ENCODE measurements at places on chromosomes 6 and 20.

DNA sequence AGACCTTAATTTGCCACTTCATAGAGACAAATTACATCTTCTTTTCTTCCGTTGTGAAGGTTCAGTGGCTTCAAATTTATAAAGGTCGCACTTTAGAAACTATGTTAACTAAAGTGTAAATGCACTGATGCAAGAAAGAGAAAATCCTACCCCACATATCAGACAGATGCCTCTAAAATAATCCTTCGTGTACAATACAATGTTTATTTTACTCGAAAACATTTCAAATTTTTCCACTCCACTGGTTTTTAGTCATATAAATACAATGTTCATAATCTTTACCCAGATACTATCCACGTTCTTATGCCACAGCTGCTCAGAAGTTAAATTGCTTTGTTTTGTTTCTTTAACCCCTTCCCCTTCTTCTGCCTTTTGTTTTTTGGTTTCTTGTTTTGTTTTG is 140.3 kb upstream of the LAMP5 start:
- no peak for DNase-seq

GRCh38 chr6:156948807-156949206 is 171.6 kb downstream of the ARID1B start:
- no peak for DNase-seq

- DNase-seq: no peak
Observed at GRCh38 chr6:158356586-158357546, 44.6 kb downstream of the TULP4 start.

DNA sequence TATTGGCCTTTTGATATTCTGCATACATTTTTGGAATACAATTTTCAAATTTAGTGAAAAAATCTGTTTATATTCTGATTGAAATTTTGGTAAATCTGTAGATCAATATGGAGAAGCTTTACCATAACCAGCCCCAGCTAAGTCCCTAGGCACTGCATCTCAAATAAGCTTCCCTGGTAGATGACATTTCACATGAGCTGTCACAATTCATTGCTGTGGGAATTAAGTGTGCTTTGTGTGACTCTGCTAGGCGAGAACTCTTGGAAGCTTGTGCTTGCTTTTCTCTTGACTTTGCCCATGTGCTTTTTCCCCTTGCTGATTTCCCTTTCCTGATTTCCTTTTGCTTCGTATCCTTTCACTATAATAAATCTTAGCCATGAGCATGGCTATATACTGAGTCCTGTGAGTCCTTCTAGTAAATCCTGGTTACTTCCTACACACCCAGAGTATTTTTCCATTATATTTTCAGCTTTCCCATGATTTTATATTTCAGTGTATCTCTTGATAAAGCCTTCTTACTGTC is 166.5 kb upstream of the MMS22L start:
- DNase-seq: no peak

DNA sequence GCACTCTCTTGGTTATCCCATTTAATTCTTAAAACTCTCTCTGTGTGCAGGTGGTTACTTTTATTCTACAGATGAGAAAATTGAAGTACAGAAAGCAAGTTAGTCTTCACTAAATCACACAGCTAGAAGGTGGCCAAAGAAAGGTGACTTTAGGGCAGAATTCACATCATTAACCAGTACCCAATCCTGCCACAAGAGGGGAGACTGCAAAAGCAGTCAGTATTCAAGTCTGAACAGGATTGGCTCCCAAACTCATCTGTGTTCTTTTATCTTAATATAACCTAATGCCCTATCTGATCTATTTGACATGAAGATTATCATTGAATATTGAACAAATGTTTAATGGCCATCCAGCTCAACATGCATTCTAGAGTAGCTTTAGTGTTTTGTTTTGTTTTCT is 225.3 kb upstream of the FAM83B start:
- no peak for DNase-seq

DNA sequence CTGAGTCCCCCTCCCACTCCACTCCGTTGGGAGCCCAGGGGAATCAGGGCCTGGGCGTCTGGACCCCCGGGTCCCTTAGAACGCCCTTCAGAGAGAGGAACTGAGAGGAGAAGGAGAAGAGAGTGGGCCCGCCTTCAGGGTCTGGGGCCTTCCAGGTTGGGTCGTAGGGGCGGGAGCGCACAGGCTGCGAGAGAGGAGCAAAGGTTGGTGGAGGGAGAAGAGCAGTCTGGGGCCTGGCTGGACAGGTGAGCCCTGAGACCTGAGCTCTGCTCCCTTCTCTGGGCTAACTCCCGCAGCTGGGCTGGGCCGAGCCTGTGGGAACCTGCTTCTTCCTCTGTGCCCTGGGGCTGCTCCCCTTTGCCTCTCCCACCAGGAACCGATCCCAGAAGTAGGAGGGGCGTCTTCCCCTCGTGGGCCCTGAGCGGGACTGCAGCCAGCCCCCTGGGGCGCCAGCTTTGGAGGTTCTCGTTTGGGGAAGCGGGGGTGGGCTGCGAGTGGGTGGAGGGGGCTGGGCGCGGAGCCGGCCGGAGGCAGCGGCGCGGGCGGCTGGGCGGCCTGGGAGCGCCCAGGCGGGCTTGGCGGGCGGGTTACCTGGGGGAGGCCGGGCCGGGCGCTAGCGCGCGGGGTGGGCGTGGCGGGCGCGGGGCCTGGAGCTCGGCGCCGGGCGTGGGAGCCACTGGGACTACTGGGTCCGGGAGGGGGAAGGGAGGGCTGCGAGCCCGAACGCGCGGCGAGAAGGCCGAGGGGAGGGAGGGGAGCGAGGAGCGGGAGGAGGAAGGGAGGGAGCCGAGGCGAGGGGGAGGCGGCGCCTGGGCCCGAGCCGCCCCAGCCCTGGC is at the start of gene DDR1:
DDR1 (plus strand) TSS at position 835 of the 836 bp plus-strand sequence. CDS start 4,211 bp downstream, outside the sequence.
- DNase-seq: no peak

GRCh38 chr6:105618247-105618646 is 215.4 kb upstream of the PREP start:
- no peak for DNase-seq

GRCh38 chr6:170296746-170297575 is 6.1 kb upstream of the DLL1 start:
- DNase-seq: no peak

DNA sequence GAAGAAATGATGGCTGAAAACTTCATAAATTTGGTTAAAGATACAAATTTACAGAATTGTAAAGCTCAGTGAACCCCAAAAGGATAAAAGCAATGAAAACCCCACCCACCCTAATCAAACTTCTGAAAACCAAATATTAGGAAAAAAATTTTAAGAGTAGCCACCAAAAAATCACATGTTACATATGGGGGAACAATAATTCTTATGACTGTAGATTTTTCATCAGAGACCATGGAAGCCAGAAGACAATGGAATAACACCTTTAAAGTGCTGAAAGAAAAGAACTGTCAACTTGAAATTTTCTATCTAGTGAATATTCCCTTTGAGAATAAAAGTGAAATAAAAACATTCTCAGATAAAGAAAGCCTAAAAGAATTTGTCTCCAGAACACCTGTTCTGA is 24.4 kb downstream of the PROCR start:
- no peak for DNase-seq

DNA sequence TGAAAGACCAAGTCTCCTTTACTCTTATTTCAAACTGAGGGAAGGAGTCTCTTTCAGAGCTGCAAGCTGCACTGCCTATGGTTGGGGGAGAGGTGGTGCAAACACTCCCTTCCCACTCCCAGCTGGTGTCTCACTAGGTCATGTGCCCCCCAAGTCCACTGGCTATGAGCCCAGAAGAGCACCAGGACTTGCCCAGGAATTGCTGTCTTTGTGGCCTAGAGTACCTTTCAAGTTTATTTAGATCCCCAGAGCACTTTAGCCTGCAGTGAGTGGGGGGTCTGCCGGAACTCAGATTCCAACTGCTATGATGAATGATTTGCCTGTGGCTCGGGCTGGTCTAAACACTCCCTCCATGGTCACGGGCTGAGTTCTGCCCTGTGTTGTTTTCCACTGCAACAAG is 192.6 kb upstream of the CITED2 start:
- no peak for DNase-seq

DNA sequence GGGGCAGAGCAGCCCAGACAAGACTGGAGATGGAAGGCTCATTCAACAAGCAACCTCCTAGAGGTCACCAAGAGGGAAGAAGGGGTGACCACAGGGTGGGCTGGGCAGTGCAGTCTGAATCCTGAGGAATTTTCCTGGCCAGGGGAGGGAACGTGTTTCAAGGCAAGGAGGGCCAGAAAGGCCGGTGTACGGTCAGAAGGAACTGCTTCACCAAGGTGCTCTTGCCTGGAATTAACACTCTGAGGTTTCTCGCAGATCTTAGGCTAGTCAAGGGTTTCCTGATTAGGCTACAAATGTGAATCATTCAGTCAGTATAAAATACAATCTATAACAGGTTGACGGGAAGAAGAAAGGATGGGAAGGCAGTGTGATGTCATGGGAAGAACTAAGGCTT is 199.3 kb downstream of the LRFN2 start:
- DNase-seq: no peak

DNA sequence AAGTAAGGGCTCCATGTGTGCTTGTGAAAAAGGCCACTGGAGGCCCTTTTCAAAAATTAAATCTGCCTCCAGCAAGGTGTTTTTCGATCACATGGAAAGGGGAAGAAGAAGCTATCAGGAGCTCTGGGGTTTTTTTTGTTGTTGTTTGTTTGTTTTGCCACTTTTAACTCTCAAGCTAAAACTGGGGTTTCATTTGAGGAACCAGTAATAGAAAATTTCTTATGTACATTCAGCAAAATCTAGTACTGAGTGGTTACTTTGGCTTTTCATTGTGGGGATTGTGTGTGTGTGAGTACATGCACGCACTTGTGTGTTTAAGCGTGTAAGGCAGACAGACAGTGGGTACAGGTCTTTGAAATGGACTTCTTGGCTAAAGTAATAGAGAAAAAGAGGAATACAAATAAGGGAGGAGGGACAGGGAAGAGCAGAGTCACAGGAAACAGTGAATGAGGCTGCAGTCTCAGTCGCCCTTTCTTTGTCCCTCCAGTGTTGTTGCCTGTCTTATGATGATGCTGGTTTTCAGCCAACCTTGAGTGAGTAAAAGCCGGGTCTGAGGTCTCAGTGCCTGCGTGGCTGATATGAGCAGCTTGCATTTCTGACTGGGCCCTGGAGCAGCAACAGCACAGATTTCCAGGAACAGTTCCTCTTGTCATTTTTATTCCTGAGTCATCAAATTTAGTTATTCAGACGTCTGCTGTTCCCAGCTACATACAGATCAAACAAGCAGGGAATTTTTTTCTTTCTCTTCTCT is 26.2 kb downstream of the SLC16A10 start:
- no peak for DNase-seq

- no peak for DNase-seq
Observed at GRCh38 chr6:2738373-2738979, 12.2 kb downstream of the MYLK4 start.

GRCh38 chr6:111870051-111870741 is 3.1 kb downstream of the FYN start:
- DNase-seq: no peak

DNA sequence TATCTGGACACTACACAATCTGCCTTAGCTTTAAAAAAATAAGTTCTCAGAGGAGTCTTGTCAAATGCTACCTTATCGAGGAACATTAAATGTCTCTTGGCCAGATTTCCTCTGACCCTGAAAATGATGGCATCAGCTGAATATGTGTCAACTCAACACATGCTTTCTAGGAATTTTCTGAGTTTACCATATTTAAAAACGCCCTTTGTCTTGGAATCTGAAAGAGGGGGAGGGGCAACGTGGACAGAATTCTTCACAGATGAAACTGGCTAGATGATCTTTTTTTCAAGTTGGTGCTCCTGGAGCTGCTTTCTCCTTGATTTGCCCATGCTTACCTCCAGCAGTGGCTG is 5.1 kb downstream of the SOX4 start:
- no peak for DNase-seq

DNA sequence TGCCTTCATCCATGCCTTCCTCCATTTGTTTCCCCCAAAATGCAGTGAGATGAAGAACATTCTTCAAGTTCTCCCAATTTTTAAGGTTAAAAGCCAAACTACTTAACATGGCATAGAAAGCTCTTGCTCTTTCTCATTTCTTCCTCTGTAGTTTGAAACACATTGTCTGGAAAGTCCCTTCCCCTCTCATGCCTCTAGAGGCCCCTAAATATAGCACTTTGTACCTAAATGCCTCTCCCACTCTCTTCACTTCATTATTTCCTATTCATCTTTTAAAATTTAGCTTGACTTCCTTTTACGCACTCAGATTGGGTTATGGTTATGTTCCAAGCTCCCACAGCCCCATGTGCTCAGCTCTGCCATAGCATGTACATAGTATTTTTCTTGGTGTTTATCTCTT is 389.3 kb downstream of the HDGFL1 start:
- DNase-seq: no peak

GRCh38 chr20:35395728-35396127 is 16.0 kb downstream of the UQCC1 start:
- DNase-seq: no peak

- DNase-seq: no peak
Observed at GRCh38 chr6:16244869-16245451, 6.6 kb downstream of the GMPR start.

DNA sequence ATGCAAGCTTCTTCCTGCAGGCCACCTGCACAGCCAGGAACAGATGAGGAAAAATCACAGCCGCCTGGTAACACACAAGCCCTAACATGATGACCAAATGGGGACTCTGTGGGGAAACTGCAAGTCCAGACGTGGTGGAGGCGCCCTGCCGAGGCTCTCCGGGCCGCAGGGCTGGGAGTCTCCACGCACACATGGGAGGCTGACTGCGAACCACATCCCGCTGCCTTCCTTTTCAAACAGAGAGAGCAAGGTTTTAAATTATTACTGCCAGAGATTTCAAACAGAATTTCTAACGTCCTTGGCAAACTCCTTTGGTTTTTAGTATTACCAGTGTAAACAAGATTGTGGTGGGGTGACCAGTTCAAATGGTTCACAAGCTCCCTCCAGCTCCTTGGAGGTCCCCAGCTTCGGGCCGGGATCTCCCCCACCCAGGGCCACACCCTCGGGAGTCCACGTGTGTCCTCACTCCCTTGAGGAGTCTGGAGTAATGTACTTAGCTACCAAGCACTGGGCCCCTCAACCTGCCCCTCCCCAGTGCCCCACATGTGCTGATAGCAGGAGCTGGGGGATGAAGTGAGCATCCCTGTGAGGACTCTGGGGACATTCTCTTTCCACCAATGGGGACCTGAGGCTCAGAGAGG is 252.7 kb downstream of the TAF4 start:
- no peak for DNase-seq

DNA sequence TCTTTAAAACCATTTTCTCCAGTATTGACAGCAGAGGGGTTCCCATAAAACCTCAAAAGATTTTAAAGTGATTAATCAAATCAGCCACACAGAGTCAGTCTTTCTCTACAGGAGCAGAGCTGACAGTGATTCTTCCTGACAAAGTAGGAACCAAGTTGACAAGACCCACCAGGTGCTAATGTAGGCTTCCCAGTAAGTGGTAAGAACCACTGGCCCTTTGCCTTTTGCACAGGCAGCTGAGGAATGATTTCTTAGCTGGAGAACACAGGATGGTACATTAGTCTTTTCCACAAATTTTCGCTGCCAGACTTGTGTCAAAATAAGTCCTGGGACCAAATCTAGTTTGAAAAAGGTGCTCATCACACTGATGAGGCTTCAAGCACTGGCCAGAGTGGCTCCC is 95.8 kb downstream of the ARMC2 start:
- no peak for DNase-seq

- DNase-seq: no peak
Observed at GRCh38 chr6:107079429-107079828, 35.9 kb downstream of the BEND3 start.
